ENCODE measurements at places on chromosomes 1 and 21.

GRCh38 chr1:230469271-230469670 lies 43.1 kb upstream of the PGBD5 start:
- DNase-seq: no peak

DNA sequence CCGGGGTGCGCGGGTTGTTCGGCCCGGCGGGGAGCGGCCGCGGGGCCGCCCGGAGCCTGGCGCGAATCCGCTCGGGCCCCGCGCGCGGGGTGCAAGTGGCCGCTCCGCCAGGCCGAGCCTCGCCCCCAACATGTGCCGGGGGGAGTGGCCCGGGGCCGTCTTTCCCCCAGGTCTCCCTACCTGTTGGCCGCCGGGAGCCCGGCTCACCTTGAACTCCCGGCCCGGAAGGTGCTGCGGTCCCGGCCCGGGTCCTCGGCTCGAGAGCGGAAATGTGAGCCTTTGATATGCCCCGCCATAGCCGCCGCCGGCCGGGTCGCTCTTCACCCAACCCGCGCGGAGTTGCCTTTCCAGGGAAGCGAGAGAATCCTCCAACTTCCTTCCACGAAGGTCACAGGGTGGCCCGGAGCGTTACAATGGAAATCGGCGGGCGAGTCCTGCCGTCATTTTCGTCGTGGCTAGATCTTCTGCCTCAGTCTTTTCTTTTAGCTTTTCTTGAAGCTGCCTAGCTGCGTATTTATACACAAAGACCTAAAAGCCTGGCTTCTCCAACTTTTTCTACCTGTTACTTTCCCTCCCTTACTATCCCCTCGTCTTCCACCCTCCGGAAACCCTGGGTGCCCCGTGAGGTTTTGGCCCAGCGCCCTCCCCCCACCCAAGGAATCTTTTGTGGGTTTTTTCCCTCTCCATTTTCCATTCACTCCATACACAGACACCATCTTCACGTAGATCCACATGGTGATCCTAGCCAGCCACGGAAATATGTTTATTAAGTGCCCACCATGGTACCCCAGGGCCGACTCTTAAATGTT lies 867 bp downstream of the PTGFRN start:
- DNase-seq: peak; percentile 88

DNA sequence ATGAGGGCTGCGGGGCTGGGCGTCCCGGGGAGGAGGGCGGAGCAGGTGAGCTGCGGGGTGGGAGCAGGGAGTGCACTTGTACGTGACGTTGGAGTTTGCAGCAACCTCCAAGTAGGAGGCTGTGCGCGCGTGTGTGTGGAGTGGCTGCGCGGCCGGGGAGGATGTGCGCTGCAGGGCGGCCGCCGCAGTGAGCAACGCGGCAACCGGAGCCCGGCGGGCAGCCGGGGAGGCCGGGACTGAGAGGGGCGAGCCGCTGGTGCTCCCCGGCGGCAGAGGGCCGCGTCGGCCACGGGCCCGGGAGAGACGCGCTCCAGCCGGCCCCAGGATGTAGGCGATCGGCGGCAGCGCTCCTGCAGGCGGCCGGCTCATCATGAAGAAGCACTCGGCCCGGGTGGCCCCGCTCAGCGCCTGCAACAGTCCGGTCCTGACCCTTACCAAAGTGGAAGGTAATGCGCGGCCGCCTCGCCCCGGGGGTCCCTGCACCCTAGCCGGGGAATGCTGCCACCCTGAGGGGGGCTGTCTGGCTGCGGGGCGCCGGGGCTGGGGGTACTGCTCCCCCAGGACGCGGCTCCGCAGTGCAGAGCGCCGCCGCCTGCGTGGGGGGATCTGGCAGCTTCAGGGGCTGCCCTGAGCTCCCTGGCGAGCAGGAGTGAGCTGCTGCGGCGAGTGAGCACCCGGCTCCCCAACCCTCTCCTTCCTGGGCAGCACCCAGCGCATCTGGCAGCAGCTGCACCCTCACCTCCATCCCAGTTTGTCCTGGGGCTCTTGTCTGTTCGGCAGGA lies 158.9 kb upstream of the COA6 start:
- peak; percentile 85 for DNase-seq

DNA sequence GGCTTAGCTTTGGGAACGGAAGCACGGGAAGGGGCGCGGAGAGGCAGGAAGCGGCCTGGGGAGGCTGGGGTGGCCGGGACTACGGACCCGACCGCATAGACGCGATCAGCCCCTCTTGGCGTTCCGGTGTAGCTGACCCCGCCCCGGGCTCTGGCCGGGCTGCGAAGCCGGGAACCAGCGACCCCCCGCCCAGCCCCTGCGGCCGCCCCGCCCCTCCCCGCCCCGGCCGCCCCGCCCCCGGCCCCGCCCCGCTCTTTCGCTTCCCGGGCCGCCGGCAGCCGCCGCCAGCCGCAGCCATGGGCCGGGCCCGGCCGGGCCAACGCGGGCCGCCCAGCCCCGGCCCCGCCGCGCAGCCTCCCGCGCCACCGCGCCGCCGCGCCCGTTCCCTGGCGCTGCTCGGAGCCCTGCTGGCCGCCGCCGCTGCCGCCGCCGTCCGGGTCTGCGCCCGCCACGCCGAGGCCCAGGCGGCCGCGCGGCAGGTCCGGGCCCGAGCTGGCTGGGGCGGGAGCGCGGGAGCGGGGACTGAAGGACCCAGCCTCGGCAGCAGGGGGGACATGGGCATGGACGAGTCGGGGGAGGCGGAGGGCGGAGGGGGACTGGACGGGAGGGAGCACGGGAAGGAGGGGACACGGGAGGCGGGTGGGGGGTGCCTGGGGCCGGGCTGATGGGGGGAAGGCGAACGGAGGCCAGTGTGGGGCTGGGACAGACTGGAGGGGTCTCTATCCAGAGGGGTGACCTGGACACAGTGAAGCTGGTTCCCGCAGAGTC lies at the start of gene SELENON:
Gene SELENON (plus strand): TSS at position 259 of the 768 bp plus-strand sequence. CDS start 38 bp downstream, at position 297.
- DNase-seq: peak; percentile 83

Data from activated CD4-positive, alpha-beta T cell treated with anti-CD3 and anti-CD28 coated beads, Interleukin-2, amount 10 ng/mL, durations not matched to agents 24 days and 14 days (primary cell).